GM03348 (cell line): ENCODE measurements at places on chromosomes 2 and 18.

DNA sequence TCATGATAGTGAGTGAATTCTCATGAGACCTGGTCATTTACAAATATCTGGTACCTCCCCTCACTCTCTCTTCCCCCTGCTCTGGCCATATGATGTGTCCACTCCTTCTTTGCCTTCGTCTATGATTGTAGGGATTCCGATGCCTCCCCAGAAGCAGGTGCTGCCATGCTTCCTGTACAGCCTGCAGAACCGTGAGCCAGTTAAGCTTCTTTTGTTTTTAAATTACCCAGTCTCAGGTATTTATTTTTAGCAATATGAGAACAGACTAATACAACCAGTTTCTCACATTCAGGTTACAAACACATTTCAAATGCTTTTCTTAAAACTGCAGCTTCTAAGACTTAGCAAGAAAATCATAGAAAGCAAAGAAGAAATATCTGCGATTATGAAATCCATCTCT lies 321.2 kb upstream of the CDH7 start:
- DNase-seq, result no peak

DNA sequence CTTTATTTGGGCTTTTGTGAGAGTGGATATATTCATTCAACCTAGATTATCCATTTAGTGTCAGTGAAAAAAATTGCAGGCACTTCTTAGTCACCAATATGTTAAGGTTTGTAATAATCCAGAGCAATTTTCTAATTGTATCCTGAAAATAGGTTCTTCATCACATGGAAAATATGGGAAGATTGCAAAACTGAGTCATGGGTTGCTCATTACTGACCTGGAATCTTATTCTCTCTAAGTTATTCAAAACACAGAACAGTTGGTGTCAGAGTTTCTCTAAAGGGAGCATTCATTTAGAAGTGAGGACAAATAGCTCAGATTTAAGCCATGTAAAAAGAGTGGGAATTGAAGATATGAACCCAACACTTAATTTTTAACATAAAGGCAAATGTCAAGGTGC lies 181.3 kb downstream of the IKZF2 start:
- peak; percentile 44 for DNase-seq

GRCh38 chr2:113965644-113966043 lies 75.8 kb downstream of the ACTR3 start:
- no peak for DNase-seq

- no peak for DNase-seq
These were observed 804.9 kb upstream of the SALL3 start for GRCh38 chr18:78174737-78175136.
